Right cardiac atrium (tissue), 5 donors: ENCODE measurements at places on chromosomes 2 and 18. TPM values are rescaled to one million over a fixed set of nuclear protein-coding genes. Genes with fewer than 3 reads are reported as not detected.
A peak's percentile ranks its signal among the peaks of the same experiment; 100 is the strongest.

Gene DSG4
- not detected for total RNA-seq

Gene IL18R1
- total RNA-seq = 8.1 TPM

GRCh38 chr2:221166292-221166691, 405.8 kb downstream of the EPHA4 start:
- DNase-seq = no peak

- DNase-seq = no peak
These were observed 31.8 kb upstream of the TMEM131 start for GRCh38 chr2:98027538-98027937.

DNA sequence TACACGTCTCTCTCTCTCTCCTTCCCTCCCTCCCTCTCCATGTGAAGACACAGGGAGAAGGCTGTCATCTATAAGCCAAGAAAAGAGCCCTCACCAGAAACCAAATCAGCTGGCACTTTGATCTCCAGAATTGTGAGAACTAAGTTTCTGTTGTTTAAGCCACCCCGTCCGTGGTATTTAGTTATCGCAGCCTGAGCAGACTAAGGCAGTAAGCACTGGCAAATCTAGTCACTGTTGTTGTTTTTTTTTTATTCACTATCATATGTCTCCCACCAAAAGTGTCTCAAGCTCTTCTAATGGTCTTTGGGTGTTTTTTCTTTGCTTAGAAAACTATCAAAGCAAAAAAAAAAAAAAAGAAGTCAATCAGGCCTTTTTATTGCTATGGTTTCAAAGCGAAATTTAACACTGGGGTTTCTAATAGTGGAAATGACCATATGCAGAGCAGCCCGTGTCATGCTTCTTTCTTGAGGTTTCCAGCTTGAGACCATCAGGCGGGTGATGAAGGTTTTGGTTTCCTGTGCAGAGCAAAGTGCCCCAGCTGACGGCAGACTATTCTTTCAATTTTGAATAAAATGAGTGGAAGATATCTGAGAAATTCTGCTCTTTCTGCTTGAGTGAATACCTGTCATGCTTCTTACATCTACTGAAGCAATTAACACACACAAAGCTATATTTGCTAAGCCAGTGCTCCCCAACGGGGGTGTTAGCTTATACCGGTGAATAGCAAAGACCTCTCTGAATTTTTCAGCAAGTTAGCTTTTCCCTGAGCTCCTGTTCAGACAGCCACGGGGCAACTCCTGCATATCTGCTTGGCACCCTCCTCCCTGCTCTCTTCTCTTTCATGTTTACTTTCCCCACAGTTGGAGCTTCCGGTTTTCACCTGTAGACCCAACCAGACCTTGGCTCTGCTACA, 394.1 kb upstream of the ATP5MC3 start:
- DNase-seq = peak; percentile 44

GRCh38 chr2:111946294-111947114, 48.1 kb downstream of the MERTK start:
- no peak for DNase-seq

GRCh38 chr2:164127971-164128527, 392.2 kb upstream of the FIGN start:
- DNase-seq = no peak

Gene AGXT
- not detected for total RNA-seq

Gene IL1A
- total RNA-seq = not detected

Gene RETSAT
- total RNA-seq = 22.4 TPM

Gene COL4A4
- total RNA-seq = 15.1 TPM
